ENCODE measurements at places on chromosomes 2 and 18.

DNA sequence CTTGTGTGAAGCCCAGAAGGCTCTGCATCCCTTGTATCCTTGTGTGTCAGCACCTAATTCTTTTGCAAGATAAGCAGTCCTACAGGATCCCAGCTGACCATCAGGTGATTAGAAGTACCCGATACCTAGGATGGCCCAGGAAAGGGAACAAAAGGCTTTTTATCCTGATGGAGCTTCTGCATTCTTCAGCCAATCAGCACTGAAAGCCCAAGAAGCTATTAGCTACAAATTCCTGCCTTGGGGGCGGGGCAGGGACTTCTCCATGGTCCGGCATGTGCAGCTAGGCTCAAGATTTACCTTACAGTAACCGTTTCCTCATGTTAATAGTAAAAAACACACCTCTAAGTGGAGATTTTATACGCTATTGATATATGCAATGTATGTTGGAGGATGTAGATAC lies 264.6 kb upstream of the THUMPD2 start:
- DNase-seq: no peak

DNA sequence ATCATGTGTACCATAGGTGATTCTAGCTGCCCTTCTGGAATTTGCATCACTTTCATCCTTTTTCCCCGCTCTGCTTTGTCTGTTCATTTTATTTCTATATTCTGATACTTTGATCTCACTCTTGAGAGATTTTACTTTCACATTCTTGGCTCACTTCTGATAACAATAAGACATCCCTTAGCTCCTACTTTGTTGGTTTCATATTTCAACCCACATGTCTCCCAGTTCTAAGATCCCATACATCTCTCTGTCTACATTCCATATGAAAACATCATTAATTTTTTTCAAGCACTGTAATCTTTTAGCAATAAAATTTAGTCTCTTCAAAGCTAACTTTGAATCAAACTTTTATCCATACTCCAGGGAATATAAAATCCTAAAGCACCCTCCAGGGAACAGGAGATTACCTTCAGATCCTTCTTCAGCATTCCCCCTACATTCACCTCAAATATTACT lies 75.6 kb downstream of the COL3A1 start:
- no peak for DNase-seq

GRCh38 chr18:5463390-5463789 lies 80.4 kb downstream of the EPB41L3 start:
- no peak for DNase-seq

- DNase-seq: no peak
These were observed 13.3 kb upstream of the DYM start for GRCh38 chr18:49473721-49474120.

DNA sequence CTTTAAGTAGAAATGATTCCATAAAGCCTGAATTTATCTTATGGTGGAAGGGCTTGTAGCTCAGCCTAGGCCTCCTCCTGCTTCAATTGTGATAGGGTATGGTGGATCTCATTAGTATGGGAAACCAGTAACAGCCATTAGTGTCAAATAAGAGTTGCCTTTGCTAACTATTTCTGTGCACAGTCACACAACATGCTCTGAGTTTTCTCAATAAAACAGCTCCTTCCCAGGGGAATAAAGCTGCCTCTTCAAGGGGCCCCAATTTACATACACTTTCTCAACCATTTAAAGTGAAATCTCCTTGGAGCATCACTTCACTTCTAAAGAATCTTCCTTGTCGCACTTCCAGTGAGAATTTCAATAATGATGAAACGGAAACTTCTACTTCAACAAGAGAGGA lies 53.4 kb downstream of the KLF7 start:
- DNase-seq: no peak

GRCh38 chr2:236663287-236664101 lies 93.9 kb downstream of the ACKR3 start:
- no peak for DNase-seq

- no peak for DNase-seq
These were observed 93.9 kb downstream of the SH3RF3 start for GRCh38 chr2:109222825-109223471.

- DNase-seq: no peak
These were observed 20.9 kb downstream of the CELF4 start for GRCh38 chr18:37544713-37545112.

Data from activated CD4-positive, CD25-positive, alpha-beta regulatory T cell (primary cell).